ENCODE measurements at places on chromosomes 6 and 20.

DNA sequence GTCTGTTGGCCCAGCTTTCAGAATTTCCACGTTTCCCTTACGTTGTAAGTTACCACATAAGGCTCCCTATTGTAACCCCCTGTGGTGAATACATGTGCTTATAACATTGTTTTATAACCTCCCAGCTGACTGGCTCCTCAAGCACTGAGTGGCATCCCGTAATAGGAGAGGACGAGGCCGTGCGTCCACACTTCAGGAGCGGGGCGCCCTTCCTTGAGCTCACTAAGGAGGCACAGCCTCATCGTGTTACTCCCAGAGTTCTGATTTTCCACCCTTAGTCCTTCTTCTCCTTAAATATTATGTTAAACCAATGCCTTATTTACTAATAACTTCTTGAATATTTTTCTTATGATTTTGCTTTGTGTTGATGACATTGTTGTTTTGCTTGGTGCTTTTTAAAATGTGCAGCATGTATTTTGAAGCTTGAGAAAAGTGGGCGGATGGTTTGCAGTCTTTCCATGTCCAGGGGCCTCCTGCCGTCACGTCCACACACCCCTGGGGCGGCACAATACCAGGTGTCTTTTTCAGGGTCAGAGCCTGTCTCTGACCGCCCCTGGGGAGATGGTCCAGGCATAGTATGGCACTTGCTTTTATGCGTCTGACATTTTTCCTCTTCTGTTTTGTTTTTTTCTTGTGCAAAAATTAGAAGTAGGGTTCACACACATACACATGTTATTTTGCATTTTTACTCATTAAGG is 181.8 kb downstream of the DLL1 start:
- DNase-seq = no peak

GRCh38 chr6:128188678-128189077 is 287.8 kb upstream of the THEMIS start:
- DNase-seq = no peak

GRCh38 chr6:52364480-52365166 is 2.7 kb downstream of the PAQR8 start:
- no peak for DNase-seq

GRCh38 chr20:49510562-49511122 is 28.2 kb upstream of the KCNB1 start:
- no peak for DNase-seq

DNA sequence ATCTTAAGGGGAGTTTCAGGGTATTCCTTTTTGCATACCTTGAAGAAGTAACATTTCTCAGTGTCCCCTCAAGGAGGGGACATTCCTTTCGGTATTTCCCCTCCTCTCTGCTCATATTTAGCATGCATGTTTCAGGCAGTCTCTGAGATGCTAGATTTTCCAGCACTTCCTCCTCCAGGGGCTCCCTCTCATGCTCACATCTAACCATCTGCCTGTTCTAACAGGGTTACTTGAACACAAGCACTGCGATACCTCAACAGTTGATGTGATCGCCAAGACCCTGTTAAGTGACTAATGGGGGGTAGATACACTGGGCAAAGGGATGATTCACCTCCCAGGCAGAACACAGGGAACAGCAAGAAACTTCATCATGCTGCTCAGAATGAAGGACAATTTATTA is 12.9 kb upstream of the MCM3 start:
- DNase-seq = no peak

DNA sequence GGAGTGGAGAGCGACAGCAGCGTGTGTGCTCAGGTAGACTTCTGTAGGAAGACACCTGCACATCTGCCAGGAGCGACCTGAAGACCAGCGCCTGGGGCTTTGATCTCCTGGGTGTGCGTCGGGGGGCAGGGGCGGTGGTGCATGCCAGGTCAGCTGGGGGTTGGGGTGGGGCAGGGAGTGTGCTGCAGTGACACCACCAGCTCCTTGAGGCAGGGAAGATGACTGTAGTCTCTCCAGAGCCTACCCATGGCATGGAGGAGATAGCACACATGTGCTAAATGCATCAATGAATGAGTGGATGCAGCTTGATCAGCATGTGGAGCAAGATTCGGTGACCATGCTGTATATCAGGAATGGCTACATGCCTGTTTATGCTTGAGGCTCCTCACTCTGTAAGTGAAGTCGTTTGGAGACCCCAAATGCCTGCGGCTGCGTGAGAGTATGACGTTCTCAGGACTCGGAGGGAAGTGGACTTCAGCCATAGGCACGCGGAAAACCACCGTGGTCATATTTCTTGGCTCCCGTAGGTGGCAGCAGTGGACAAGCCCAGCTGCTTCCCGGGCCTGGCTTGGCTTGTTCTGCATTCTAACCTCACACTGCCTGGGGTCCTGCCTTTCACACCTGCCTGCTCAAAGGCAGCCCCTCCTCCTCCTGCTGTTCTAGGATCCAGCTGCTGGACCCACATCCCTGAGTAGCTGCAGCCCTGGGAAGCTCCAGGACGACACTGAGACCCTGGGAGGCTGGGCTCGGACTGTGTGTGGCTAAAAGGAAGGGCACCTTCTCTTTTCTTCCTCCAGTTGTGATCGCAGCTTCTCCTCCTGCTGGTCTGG is 39.4 kb upstream of the KCNK16 start:
- DNase-seq = no peak

DNA sequence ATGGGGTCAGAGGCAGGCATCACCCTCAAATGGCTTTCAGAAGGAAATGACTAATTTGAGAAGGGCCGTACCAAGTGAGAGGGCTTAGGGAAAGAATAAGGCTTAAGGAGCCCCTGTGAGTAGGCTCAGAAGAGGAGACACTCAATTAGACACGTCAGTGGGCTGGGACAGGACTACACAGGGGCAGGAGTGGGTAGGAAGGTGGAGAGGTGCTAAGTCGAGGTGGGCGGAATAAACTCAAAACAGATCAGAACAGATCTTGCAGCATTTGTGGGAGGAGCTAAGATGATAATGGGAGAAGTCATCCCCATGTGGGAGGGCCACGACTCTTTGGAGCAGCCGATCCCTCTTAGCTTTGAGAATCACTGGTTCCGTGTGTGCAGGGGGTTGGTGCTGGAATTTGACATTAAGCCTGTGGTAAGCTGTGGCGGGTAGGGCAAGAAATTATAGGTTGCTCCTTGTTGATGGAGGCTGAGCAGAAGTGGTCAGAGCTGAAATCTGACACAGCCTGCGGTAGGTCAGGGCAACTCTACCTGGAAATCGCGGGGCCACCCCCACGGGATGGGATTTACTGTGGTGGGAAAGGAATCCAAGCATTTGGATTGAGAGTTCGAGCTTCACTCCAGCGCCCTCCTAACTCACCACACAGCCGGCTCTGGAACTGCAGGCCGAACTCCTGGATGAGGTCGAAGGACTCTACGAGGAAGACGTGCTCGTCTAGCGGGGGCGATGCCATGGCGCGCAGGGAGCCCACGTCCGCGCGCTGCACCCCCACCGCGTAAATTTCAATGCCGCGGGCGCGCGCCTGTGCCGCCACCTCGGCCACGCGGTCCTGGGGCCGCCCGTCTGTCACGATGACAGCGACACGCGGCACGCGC is 2.8 kb upstream of the RBPJL start:
- DNase-seq = no peak

DNA sequence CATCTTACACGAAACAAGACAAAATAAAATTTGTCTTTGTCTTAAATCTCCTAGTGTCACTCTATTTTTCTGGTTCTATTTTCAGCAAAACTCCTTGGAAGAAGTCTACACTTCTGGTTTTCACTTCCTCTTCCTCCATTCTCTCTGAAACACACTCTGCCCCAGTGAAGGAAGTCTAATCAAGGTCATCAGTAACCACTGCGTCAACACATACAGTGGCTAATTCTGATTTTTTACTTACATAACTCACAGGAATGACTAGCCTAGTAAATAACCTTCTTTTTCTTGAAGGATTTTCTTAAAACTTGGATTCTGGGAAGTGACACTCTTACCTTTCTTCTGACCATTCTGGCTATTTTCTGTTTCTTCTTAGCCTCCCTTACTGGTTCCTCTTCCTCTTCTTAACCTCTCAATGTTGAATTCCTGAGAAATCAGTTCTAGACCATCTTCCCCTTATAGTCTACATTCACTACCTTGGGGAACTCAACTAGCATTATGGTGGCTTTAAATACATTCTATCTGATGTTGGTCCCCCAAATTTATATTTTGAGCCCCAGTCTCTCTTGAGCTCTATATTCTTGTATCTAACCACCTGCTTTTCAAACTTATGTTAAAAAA is 37.5 kb downstream of the AIG1 start:
- DNase-seq = no peak

DNA sequence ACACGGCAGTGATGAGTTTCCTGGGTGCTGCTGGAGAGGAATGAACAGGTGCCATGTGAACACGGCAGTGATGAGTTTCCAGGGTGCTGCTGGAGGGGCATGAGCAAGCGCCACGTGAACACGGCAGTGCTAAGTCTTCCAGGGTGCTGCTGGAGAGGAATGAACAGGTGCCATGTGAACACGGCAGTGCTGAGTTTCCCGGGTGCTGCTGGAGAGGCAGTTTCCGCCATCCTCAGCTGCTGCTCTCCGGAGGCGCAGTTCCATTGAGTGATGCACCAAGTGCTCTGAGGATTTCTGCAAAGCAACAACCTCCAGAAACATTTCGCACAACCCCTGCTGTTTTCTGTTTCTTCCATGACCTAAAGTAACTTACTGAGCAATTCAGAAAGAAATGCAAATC is 155.4 kb downstream of the SMOC2 start:
- DNase-seq = no peak

GRCh38 chr6:6803180-6803977 is 214.9 kb downstream of the LY86 start:
- no peak for DNase-seq

DNA sequence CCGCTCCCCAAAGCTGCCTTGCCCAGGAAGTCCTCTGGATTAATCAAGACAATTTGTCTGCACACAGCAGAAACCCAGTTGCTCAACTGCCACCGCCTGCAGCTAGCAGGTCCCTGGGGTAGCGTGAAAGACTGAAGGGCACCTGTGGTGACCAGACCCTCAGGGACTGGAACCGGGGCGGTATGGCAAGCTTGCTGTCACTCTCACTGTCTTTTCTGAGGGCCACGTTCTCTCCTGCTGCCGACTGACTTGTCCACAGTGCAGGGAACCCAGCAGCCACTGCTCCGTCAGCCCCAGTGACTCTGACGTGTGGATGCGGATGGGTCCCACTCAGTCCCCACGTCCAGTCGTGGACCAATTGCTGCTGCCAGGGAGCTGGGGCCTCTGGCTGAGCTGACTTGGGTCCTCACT is 72.8 kb upstream of the PMEPA1 start:
- DNase-seq = no peak

GRCh38 chr6:53496797-53497375 is 48.0 kb downstream of the GCLC start:
- no peak for DNase-seq

DNA sequence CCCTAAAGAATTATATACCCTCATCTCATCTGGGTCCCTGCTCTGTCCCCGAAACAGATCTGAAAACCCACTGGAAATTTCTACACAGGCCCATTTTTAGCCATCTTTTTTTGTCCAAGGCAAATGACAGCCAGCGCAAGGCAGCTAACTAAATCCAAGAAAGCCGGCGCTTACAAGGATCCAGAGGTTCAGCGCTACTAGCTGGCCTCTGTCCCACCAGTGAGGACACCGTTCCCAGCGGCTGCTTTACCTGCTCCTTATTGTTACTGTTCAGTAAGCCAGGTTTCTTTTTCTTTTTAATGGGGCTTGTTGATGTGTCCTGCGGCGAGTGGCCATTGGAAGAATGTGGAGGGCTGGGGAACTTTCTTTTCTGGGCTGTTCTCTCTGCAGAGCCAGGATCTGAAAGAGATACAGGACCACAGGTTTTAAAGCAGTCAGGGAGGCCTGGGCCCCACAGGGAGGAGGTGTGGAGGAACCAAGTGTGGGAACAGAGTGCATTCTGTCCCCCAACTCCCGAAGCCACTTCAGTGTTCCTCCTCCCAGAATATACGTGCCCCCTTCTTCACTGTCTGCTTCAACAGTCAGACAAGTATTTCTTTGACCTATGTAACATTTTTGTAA is 46.6 kb downstream of the ZMYND8 start:
- no peak for DNase-seq

DNA sequence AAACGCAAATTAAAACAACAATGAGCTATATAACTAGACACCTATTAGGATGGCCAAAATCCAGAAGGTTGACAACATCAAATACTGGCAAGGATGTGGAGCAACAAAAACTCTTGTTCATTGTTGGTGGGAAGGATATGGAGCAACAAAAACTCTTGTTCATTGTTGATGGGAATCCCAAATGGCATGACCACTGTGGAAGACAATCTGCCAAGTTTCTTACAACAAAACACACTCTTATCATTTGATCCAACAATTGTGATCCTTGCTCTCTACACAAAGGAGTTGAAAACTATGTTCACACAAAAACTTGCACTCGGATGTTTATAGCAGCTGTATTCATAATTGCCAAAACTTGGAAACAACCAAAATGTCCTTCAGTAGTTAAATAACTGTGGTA is 61.8 kb upstream of the LAMA2 start:
- DNase-seq = no peak

GRCh38 chr6:85493389-85493788 is 43.5 kb downstream of the NT5E start:
- no peak for DNase-seq

- no peak for DNase-seq
These were observed 32.5 kb downstream of the SRSF3 start for GRCh38 chr6:36626636-36627035.

DNA sequence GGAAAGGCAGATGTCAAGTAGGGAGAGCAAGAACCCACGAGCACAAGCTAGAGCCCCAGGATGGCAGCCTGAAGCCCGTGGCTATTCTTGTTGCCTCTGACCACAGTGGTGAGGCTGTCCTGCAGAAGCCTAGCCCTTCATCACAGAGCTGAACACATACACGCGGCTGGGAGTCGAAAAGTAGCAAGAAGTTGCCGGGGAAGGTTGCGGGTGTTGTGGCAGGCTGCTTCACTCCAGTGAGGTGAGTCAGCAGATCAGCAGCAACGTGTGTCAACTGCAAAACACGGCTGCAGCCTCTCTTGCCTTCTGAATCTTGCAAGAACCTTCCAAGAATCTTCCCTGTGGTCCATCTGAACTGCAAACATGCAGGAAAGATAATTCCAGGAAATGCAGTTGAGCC is 10.6 kb upstream of the STX16 start:
- no peak for DNase-seq

DNA sequence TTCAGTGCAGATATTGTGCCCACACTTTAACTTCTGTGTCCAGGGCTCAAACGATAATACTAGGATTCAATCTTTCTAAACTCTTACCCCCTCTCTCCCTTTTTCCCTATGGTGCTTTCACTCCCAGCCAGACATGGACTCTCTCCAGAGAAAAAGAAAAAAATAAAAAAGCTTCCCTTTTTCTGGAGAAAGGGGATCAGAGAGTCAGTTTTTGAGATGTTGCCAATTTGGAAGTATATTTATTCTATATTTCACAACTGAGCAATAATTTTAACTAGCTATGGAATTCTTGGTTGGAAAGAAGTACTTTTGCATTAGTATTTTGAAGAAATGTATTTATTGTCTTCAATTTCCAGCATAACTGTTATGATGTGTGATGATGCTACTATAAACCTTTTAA is 72.2 kb upstream of the ZFP64 start:
- DNase-seq = no peak
